ENCODE measurements at places on chromosomes 2 and 18. TPM values are rescaled to one million over a fixed set of nuclear protein-coding genes. Genes with fewer than 3 reads are reported as not detected.
A peak's percentile ranks its signal among the peaks of the same experiment; 100 is the strongest.

Gene TBR1
- total RNA-seq = not detected

Gene HADHB
- 88.1 TPM for total RNA-seq

DNA sequence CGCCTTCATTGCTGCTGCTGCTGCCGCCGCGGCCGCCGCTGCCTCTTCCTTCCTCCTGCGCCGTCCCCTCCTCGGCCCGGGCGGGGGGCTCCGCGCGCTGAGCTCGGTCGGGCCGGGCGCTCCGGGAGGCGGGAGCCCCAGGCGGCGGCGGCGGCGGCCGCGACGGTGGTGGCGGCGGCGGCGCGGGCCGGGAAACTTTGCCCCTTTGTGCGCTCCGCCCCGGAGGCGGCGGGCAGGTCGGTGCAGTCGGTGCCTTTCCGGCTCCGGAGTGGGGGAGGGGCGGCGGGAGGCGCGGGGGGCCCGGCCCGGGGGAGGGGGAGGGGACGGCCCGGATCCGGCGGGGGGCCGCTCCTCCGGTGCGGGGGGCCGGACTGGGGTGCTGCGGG, 205 bp downstream of the TET3 start:
- DNase-seq = peak; percentile 86
- no peaks in the 10 kb centered on the region for H3K27me3 ChIP-seq
- peak overlapping the region; percentile 61 for H3K4me3 ChIP-seq
- H3K36me3 ChIP-seq = no peaks in the 10 kb centered on the region

Gene PTPN2
- total RNA-seq = 37.2 TPM

Gene RAB17
- total RNA-seq = 3.7 TPM

GRCh38 chr2:219181531-219181930, 3.5 kb downstream of the RETREG2 start:
- H3K4me3 ChIP-seq = no peak overlapping the region
- no peaks in the 10 kb centered on the region for H3K4me1 ChIP-seq
- no peaks in the 10 kb centered on the region for H3K27me3 ChIP-seq
- no peak for DNase-seq

Gene NT5C1B
- not detected for total RNA-seq

Measured in aorta (tissue), 5 donors.